ENCODE measurements at places on chromosomes 1 and 21. TPM values are rescaled to one million over a fixed set of nuclear protein-coding genes. Genes with fewer than 3 reads are reported as not detected.

DNA sequence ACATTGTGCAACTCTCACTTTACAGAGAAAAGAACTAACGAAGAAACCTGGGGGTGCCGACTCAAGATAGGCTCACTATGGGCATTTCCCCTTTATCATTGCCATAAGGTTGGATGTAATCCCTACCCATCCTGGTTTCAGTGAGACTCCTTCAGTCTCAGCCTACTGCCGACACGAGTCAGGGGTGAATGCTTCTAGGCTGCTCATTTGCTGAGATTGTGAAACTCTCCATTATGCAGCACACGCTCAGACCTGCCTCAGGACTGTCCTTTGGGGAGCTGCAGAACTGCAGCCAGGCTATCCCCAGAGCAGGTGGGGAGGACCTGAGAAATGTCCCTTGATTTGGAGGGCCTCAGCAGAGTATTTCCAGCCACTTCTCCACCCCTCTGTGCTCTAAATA lies 22.2 kb downstream of the TSHB start:
- DNase-seq: no peak
- no peaks in the 10 kb centered on the region for H3K27me3 ChIP-seq
- no peaks in the 10 kb centered on the region for H3K36me3 ChIP-seq

LCE2B gene
- 756 TPM for total RNA-seq

GNG12 gene
- total RNA-seq: 91.4 TPM

GRCh38 chr1:156245451-156246232 lies 2.2 kb downstream of the PAQR6 start:
- H3K27me3 ChIP-seq: peaks cover 6% of the 10 kb centered on the region
- DNase-seq: peak; percentile 68
- H3K27ac ChIP-seq: no peak overlapping the region
- H3K36me3 ChIP-seq: peaks cover 17% of the 10 kb centered on the region

- H3K36me3 ChIP-seq: no peaks in the 10 kb centered on the region
- H3K4me1 ChIP-seq: peaks cover 4% of the 10 kb centered on the region
- no peak for DNase-seq
- no peak overlapping the region for H3K27ac ChIP-seq
- no peak overlapping the region for H3K4me3 ChIP-seq
- H3K27me3 ChIP-seq: no peaks in the 10 kb centered on the region
Measured at GRCh38 chr21:35198982-35199732, 150.1 kb upstream of the RUNX1 start.

- H3K27ac ChIP-seq: no peak overlapping the region
- H3K36me3 ChIP-seq: no peaks in the 10 kb centered on the region
- H3K4me1 ChIP-seq: no peaks in the 10 kb centered on the region
- H3K27me3 ChIP-seq: no peaks in the 10 kb centered on the region
- H3K4me3 ChIP-seq: no peak overlapping the region
Measured at GRCh38 chr1:193677874-193678273, 491.5 kb upstream of the B3GALT2 start.

C1orf115 gene
- 11.1 TPM for total RNA-seq

GRCh38 chr1:2971101-2971501 lies 50.2 kb upstream of the ACTRT2 start:
- H3K27me3 ChIP-seq: peaks cover 69% of the 10 kb centered on the region
- H3K36me3 ChIP-seq: no peaks in the 10 kb centered on the region
- no peak overlapping the region for H3K4me3 ChIP-seq
- DNase-seq: peak; percentile 57
- no peaks in the 10 kb centered on the region for H3K4me1 ChIP-seq
- H3K27ac ChIP-seq: no peak overlapping the region

DNA sequence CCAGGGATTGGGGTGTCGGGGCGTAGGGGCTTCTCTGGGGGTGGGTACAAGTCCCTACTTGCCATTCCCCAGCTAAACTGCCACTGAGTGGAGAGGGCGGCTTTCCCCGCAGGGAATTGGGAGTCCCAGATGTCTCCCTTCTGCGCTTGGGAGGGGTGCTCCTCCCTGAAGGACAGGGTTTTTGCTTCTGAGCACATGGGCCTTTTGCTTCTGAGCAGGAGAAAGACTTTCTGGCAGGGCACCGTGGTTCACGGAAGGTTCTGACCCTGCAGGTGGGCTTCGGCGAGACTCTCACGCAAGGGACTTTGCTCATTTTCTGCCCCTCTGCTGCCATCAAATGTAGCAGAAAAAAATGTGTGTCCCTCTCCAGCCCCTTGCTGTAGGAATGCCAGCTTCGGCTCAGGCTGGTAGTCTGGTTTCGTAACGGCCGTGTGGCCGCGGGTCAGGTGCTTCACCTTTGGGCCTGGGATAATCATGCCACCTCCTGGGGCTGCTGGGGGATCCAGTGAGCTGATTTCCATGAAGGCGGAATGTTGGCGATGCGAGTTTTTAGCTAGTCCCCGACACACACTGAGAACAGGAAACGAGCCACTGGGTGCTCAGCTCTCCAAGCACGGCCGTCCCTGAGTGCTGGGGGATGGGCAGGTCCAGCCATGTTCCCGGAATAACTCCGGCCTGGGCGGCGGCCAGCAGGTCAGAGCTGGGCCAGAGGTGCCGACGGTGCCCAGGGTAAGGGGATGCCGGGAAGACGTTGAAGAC lies 364.0 kb downstream of the CAMTA1 start:
- peaks cover 42% of the 10 kb centered on the region for H3K27me3 ChIP-seq
- DNase-seq: no peak
- H3K36me3 ChIP-seq: no peaks in the 10 kb centered on the region
- H3K27ac ChIP-seq: no peak overlapping the region
- H3K4me1 ChIP-seq: no peaks in the 10 kb centered on the region

AMY1A gene
- total RNA-seq: not detected

DNA sequence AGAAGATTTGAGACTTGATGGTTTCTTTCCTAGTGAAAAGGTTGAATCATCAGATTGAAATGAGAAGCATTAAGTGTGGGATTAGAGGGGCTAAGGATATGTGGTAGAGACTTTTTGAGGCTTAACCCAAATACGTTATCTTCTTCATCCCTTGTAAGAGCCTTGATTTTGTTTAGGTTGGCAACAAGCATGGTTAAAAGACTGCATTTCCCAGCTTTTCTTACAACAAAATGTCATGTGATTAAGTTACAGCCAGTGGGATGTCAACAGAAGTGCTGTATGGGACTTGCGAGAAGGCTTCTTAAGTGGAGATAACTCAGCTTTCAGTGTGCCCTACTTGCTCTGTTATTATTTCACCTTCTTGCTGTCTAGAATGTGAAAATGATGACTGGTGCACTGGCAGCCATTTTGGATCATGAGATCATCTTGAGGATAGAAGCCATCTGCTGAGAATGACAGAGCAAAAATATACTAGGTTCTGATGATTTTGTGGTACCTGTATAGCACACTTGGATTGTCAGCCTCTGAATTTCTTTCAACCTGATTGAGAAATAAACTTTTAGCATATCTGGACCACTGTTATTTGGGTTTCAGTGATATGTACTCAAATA lies 41.3 kb upstream of the GNG12 start:
- no peak overlapping the region for H3K27ac ChIP-seq
- DNase-seq: no peak
- H3K4me1 ChIP-seq: no peaks in the 10 kb centered on the region

GRCh38 chr1:193085263-193085662 lies 20.0 kb downstream of the GLRX2 start:
- peaks cover 40% of the 10 kb centered on the region for H3K36me3 ChIP-seq
- H3K4me1 ChIP-seq: no peaks in the 10 kb centered on the region
- no peak overlapping the region for H3K27ac ChIP-seq
- H3K4me3 ChIP-seq: no peak overlapping the region

- H3K4me1 ChIP-seq: peaks cover 22% of the 10 kb centered on the region
- DNase-seq: no peak
- H3K27me3 ChIP-seq: no peaks in the 10 kb centered on the region
- no peak overlapping the region for H3K4me3 ChIP-seq
Measured at GRCh38 chr1:54167422-54168139, 14.8 kb upstream of the CDCP2 start.
